ENCODE measurements at places on chromosomes 3 and 15.

- no peak for DNase-seq
Measured at GRCh38 chr3:29249829-29250345, 31.0 kb upstream of the RBMS3 start.

DNA sequence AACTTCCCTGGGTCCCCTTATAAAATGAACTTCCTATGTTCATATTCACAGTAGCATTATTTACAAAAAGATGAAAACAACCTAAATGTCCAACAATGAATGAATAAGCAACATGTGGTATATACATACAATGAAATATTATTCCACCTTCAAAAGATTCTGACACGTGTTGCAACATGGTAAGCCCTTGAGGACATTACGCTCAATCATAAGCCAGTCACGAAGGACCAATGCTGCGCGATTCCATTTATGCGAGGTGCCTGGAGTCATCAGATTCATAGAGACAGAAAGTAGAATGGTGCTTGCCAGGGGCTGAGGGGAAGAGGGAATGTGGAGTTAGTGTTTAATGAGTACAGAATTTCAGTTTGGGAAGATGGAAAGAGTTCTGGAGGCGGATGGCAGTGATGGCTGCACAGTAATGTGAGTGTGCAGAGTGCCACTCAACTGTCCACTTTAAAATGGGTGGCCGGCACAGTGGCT, 88.8 kb upstream of the ALDH1A3 start:
- DNase-seq: no peak

- DNase-seq: no peak
Measured at GRCh38 chr15:82709081-82709420, 624 bp downstream of the AP3B2 start.

DNA sequence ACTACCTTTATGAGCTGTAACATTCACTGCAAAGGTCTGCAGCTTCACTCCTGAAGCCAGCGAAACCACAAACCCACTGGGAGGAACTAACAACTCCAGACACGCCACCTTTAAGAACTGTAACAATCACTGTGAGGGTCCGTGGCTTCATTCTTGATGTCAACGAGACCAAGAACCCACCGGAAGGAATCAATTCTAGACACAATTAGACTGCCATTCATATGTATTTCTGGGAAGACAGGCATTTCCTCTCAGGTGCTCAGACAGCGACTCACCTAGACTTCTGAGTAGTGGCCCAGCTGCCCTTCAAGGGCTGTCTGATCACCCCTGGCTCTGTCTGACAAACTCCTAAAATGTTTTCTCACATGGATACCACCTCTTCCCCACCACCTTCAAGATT, 506.8 kb downstream of the PDCD6IP start:
- no peak for DNase-seq

GRCh38 chr3:12287727-12288181, 1.1 kb upstream of the PPARG start:
- DNase-seq: no peak

GRCh38 chr3:99976584-99976983, 137.7 kb downstream of the FILIP1L start:
- DNase-seq: no peak

DNA sequence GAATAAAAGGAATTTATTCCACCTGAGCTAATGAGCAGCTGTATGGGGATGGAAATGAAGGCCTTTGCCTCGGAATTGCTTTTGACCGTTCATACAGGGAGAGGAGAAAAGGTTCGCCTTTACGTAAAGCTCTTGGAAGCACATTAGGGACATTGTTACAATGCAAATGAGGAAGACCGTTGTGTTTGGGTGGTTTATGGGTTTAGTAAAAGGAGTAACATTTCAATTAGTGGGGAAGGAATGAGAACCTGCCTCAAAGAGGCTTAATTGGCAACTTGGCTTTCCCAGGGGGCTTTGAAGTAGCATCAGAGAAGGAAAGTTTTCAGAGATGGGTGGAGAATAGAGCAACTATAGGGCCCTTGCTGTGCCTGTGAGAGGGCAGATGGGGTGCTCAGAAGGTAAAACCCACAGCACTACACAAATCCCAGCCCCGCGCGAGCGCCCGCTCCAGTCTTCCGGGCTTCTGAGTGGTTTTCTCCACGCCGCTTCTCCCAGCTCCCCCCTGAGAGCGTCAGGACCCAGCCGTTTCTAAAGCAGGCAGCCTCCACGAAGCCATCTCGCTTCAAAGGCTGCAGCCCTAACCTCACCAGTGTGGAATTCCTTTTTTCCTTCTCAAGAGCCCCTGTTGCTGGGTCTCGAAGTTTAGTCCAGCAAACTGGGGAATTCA, 192.0 kb upstream of the HES1 start:
- DNase-seq: no peak

DNA sequence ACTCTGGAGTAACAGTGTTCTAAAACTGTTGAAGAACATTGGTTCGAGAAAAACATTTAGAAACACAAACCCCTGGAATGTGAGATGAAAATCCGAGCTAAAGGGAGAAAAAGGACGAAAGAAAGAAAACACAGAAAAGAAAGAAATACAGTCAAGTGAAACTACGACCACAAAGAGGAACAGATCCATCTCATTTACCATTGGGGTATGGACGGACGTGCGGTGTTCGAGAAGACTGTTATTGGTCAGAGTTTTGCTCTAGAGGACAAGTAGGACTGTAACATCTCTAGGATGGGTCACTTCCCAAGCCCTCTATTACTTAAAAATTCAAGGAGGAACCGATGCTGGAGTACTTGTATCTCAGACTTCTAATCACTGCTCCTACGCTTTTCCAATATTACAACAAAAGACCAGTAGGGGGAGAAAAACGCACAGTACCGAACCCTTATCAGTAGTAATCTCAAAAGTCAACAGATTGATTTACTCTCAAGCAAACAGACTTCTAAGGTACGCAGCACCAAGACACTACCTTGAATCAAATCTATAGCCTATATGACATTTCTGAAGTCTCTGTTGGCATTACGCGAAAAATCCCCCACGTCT, 1.1 kb upstream of the PIK3CA start:
- no peak for DNase-seq

- DNase-seq: no peak
Measured at GRCh38 chr3:112908252-112908651, 61.6 kb upstream of the CD200R1L start.

DNA sequence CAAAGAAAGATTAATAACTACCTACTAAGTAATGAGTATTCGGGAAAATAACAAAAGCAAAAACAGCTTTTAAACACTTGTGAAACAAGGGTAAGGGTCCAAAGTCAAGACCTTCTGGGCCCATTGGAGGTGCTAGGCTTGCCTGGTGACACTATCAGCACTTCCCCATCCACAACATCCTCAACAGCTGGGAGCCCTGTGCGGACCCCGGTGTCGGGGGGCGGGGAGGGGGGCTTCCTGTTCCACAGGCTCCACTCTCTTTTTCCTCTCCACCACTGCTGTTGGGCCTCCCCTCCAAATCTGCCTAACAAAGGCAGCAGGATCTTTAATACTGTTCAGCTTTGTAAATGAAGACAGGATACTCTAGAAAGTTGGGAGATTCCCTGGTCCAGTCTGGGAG, 21.6 kb downstream of the NGRN start:
- DNase-seq: no peak

GRCh38 chr3:54322354-54322753, 200.0 kb downstream of the CACNA2D3 start:
- DNase-seq: no peak

DNA sequence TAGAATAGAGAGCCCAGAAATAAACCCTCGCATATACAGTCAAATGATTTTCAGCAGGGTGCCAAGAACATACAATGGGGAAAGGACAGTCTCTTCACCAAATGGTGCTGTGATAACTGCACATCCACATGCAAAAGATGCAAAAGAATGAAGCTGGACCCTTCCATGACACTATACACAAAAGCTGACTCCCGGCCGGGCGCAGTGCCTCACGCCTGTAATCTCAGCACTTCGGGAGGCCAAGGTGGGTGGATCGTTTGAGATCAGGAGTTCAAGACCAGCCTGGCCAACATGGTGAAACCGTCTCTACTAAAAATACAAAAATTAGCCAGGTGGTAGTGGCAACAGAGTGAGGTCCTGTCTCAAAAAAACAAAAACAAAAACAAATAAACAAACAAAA, 43.2 kb upstream of the IQSEC1 start:
- DNase-seq: no peak

DNA sequence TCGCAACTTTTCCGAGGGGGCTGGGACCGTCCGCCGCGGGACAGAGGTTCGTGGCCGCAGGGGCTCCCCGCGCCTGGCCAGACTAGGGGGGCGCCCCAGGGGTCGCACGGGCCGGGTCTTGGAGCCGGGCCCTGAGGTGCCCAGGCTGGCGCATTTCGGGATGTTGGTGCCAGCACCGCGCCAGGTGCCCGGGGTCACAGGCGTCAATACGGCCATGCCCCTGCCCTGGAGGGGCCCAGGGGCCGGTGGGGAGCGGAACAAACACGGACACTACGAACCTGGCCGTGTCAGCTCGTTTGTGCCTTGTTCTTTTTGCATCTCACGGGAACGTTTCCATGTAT, 366 bp downstream of the TM6SF1 start:
- DNase-seq: no peak

DNA sequence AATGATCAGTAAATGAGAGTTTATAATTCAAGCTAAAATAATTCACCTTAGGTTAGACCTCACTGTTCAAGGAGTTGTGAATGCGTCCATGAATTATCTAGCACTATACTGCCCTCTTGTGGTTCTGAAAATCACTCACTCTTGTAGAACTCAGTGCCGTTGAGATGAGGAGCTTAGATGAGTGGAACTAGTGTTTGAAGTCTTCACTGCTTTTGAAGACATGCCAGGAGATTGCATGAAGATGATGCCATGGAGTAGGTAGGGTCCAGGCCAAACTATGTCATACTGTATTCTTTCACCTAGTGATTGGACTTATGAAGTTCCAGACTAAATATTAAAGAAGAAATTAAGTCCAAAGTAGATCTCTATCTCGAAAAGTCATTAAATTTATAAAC, 28.8 kb downstream of the LYSMD4 start:
- peak; percentile 80 for DNase-seq

DNA sequence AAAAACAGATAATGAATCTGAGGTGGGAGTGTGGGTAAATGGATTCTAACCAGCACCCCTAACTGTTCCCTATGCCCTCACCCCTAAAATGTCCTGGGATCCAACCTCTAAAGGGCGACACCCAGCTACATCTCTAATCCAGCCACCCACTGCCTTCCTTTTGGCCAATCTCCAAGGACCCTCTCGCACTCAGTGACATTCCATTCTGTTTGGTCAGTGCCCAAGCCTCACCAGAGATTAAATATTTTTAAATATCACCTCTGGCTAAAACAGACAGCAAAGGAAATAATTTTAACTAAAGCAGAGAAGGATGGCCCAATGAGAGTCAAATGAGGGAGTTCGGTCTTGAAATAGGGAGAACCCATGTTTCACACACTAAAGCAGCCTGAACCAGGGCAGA, 19.9 kb upstream of the SCN10A start:
- no peak for DNase-seq

DNA sequence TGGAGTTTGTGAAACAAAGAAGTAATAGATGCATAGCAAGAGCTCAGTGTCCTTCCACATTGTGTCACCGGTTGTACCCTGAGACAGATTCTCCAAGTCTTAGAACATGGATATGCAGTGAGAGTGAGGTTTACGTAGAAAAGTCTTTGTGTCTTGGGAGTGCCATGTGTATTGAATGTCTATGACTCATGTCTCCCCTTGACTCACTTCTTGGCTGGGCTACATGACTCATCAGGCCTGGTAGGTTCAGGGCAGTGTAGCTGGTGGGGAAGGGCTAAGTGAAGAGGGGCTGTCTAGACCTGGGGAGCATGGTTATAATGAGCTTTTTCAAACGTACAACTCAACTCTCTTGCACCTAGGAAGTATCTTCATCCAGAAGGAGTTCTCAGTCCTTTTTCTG, 167.4 kb downstream of the GAP43 start:
- peak; percentile 40 for DNase-seq

DNA sequence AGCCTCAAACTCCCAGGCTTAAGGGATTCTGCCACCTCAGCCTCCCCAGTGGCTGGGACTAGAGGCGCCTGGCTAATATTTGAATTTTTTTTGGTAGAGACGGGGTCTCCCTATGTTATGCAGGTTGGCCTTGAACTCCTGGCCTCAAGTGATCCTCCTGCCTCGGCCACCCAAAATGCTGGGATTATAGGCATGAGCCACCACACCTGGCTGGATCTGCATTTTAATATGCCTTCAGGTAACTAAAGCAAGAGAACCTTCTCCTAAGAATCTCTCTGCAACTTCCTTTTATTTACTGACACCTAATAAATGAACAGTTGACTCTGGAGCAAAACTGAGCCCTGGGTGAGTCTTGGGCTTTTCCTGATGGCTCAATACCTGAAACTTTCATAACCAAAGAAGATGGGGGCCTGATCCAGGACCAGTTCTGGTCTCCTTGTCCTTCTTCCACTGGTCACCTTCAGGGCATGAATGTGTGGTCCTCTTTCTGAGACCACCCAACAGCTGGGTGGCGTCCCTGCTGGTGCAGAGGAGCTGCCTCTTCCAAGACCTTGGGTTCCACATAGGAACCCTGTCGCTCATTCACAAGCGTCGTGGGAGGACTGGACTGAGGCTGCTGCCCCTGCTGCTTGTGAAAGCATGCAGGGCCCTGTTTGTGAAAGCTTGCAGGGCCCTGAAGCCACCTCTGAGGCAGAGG, 28.2 kb downstream of the CCR9 start:
- no peak for DNase-seq

- no peak for DNase-seq
Measured at GRCh38 chr15:74133694-74134386, 3.5 kb downstream of the ISLR2 start.

DNA sequence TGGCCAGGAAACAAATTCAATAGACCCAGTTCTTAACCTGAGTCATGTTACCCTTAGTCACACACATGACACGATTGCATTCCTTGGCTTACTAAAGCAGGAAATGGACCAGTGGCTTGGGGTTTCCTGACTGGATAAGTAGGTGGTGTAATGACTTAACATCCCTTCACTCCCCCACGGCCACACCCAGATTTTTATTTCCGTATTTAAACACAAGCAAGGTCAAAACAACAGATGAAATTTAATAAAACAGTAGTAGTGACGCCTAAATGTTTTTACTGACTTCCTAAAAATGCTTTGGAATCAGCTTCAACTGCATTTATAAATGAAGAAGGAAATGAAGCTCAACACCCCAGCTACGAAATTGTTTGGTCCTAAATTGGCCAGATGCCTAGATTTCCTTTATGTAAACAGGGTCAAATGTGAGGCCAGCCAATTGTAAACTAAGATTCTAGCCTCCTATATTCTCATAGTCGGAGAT, 324.3 kb downstream of the CHST2 start:
- DNase-seq: no peak

DNA sequence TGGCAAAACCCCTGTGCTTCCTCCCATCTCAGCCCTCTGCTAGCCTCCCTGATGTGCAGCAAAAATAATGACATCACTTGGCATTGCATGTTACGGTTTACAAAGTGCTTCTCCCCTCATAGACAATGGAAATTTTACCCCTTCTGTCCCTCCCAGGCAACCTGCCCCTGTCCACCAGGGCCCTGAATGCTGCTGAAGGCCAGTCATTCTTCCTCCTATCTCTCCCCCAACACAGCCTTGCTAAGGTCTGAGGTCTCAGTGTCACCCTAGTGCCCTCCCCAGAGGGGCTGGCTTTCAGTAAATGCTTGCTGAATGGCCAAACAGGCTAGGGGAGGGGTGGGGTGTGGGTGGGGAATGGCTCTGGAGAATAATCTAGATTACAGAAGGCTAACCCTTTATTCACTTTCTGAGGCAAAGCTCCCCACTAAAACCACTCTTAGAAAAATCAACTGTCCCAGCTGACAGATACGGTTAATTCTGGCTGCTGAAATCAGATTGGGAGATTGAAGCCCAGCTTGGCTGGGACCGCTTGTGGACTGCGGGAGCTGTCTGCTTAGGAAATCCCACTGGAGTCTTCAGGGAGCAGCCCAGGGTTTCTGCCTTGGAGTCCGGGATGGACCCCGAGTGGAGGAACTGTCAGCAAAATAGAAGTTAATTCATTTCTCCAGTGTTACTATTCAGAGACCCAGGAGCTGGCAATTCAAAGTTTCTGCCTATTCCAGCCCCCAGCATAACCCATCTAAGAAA, 22.9 kb downstream of the ANP32A start:
- DNase-seq: no peak
